ENCODE measurements at places on chromosomes 5 and 9.

- no peak for DNase-seq
These were observed 82.8 kb downstream of the CRB2 start for GRCh38 chr9:123438821-123439220.

GRCh38 chr9:38685535-38685934, 34.4 kb downstream of the FAM240B start:
- no peak for DNase-seq

DNA sequence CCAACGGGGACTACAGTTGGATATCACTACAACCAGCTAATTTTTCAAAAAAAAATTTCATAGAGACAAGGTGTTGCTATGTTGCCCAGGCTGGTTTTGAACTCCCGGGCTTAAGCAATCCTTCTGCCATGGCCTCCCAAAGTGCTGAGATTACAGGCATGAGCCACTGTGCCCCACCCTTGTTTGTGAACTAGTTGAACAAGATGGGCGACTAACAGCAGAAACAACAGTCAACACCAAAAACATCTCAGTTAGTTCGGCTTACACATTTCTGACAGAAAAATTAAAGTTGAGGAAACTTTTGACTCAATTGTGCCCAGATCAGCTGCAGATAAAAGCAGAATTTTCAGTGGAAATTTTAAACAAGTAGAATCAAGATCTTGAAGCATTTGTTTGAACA, 470.1 kb downstream of the TLE4 start:
- DNase-seq, result no peak

DNA sequence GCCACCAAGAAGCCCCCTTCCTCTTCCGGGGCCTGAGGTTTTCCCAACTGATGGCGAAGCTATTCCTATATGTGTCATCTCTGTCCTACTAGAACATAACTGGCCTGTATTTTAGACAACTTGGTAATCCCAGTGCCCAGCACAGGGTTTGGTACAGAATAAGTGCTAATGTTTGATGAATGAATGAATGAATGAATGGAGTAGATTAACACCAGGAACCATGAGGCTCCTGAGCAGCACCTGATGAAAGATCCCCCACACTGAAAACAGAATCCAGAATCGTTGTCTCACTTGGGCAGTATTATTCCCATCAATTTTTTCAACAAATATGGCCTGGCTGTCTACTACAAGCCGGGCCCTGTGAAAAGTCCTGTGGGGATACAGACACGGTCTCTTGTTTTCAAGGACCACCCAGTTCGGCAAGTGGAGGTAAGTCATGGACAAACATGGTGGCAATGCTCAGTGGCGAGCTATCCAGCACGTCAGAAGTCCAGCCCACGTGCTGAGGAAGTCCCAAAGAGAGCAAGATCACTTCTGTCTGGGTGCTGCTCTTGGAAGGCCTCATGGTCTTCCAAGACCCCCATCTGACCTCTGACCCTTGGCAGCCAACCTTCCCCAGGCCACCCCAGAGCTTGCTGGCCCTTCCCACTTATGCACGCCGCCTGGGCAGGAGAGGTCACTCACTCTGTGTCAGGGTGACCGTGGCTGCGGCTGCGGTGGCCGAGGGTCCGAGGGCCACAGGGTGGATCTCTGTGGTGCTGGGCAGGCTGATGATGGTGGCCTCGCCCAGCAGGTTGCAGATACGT, 1.0 kb downstream of the NAIF1 start:
- no peak for DNase-seq

DNA sequence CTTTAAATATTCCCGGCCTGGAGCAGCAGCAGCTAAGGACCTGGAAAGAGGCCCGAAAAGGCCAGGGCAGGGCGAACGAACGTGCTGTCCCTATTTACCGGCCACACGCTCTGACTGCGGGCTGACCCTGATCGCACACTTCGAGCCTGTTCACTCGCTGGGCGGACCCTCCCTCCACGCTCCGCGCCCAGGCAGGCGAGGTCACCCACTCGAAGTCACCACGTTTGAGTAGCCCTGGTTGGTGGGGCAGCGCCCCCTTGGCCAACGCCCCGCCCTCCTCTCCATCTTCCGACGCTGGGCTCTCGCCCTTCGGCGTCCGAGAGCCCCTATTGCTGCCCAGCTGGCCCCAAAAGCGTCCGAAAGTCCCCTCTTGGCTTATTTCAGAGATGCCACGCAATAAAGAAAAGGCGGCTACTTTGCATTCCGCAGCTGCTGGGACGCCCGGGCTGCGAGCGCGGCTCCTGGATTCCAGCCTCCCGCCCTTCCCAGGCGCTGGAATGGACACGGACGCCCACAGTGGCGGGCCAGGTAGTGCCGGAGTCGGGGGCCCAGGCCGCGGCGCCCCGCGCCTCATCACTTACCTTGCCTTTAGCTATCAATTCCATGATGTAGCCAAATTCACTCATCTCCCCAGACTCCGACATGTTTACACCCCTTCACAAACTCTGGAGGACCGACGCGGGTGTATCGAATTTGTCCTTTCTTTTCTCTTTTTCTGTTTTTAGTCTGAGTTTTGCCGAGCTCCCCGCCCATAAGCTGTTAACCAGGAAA, 9.9 kb upstream of the TRIM36 start:
- DNase-seq, result no peak

- DNase-seq, result no peak
These were observed 166.8 kb downstream of the PSAT1 start for GRCh38 chr9:78463750-78464149.

- DNase-seq, result no peak
These were observed 102.4 kb downstream of the CDK5RAP2 start for GRCh38 chr9:120477534-120478001.

DNA sequence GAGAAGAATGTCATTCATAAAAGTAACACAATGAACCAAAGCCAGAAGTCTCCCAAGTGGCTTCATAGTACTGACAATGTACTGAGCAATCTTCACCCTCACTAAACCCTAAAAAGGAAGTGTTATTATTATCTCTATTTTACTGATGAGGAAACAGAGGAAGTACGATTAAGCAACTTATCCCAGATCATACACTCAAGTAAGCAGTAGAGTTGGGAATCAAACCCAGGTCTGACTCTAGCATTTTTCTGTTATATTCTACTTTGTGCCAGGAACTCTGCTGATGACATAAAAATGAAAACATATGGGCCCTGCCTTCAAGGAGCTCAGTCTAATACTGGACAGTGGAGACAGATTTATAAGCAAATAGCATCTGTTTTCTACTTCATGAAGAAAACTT, 109.2 kb downstream of the RAPGEF6 start:
- DNase-seq, result no peak

GRCh38 chr5:691817-692528, 1.2 kb downstream of the TPPP start:
- no peak for DNase-seq

DNA sequence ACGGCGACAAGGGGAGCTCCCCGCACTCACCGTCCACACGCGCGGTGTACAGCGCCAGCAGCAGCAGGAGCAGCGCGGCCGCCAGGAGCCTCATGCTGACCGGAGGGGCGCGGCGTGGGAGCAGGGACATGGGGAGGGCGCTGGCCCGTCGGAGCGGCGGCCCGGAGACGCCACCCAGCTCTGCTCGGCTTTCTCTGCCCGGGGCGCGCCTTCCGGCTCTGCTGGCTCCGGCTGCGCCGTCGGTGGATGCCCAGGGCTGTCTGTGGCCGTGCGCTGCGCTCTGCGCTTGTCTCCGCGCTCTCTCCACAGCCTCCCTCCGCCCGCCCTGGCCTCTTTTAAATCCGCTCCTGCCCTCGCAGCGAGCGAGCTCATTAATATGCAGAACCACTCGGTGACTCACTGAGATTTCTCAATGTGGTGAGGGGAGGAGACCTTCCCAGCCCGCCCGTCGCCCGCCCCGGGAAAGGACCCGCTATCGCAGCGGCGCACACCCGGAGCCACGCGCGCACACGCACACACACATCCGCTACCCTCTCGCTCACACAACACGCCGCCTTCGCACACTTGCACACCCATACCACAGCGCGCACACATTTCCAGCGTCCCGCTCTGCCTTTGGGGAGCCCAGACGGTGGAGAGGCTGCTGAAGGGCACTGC, at the start of gene CXCL14:
CXCL14 (minus strand) TSS at position 307 of the 657 bp plus-strand sequence; CDS start at position 94, 213 bp downstream.
- no peak for DNase-seq

- no peak for DNase-seq
These were observed 347.2 kb upstream of the CD180 start for GRCh38 chr5:67543720-67544270.

GRCh38 chr9:95684516-95684915, 167.7 kb upstream of the PTCH1 start:
- no peak for DNase-seq

DNA sequence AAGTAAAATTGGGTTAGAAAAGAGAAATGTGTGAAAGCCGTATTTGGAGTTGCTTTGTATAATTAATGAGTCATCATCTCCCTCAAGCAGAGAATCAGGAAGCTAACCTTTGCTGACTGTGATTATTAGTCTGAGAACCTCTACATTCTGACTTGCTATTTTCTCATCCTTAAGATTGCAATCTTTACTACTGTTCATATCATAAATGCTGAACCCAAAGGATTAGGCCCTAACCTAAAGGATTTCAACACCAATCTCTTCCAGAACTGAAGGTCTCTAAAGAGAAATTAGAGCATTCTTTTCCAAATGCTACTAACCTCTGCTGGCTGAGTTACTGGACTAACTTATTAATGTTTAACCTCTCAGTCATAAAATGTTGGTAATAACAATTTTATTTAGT, 538.1 kb upstream of the MEF2C start:
- no peak for DNase-seq

DNA sequence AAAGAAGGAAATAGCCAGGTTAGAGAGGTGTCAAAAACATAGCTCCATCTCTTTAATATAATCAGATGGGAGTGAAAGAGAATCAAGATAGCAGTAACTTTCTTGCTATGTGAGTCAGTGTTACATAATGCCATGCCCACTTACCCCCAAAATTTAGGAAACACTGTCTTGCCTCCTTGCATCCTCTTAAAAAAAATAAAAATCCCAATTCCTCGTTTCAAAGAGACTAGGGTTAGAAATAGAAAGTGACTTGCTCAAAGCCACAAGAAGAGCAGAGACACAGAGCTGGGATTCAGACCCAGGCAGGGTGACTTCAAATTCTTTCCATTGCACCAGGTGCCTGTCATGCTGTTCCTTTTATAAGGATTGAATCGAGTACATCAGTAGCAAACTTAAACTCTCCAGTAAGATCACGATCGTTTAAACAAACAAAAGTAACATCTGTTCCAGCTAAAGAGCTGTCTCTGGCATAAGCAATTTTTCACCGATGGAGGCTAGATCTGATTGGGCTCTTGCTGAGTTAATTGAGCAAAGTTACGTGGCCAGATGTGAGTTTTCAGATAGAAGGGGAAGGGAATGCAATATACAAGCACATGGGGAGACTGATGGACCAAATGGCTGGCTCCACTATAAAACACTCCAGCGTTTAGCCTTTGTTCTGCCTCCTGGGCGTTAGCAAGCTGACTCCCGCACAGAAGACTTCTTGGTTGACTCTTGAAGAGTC, 176.9 kb downstream of the PALM2AKAP2 start:
- no peak for DNase-seq

- DNase-seq, result no peak
These were observed 488.6 kb downstream of the TLR4 start for GRCh38 chr9:118192807-118193206.

GRCh38 chr5:135446615-135447014, 533 bp downstream of the DCANP1 start:
- DNase-seq, result no peak

DNA sequence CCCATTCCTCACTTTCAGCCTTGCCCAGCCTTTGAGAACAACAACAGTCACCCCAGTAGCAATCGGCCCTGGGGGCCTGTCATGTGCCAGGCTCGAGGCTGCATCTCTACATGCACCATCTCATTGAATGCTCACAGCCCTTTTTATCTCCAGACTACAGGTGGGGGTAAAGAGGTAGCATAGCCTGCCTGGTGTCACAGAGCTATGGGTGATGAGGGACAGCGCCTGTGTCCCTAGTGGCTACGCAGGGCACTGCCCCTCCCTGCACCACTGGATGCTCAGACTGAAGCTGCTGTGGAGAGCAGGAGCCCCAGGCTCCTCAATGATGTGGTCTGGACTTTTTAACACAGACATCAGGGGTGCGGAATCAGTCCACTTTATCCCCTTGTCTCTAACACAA, 2.8 kb downstream of the CAMK2A start:
- DNase-seq, result no peak

GRCh38 chr5:80884929-80885328, 75.2 kb upstream of the RASGRF2 start:
- no peak for DNase-seq

DNA sequence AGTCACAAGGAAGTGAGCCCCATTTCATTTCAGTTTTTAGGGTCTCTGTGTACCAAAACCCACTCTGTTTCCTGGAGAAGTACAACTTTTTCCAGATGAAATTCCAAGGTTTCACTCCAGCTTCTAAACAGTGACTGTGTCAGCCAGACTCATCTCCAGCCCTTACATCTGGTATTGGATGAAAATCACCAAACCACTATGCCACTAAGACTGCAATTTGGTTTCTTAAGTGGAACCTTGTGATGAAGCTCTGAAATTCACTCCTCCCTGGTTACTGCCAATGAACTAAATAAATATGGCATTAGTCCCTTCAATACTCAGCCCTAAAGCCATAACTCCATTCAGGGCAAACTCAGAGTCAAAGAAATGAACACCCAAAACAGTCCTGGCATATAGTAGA, 211.2 kb upstream of the DAPK1 start:
- DNase-seq, result no peak

DNA sequence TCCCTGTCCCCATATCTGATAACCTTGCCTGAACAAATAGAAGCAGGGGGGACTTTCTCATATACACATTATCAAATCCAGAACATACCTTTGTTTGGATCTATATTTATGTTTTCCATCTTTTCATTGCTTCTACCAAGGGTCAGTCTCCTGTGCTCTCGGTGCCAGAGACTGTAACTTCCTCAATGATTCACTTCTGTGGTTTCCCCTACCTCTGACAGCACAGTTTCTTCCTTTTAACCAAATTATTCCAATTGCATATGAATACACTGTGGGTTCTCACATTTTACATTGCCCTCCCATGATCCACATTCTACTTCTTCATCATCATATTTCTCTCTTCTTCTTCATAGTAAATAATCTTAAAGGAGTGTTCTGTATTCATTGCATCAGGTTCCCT, 32.2 kb downstream of the NMUR2 start:
- no peak for DNase-seq

DNA sequence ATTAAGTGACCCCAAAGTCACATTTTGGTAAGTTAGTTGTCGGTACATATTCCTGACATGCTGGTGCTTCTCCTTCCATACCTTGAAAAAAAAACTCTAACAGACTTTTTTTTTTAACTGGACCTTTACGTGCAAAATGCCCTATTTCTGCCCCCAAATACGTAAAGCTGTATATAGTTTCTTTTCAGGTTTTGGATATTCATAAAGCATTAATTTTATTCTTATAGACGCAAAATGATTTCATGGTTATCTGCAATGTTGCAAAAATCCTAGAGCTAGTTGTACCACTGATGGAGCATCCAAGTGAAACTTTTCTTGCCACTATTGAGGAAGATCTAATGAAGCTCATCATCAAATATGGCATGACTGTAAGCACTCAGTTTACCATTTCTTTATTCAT, 167.6 kb downstream of the NIPBL start:
- no peak for DNase-seq

GRCh38 chr5:2052687-2053086, 170.0 kb upstream of the IRX4 start:
- no peak for DNase-seq

All from stimulated activated CD8-positive, alpha-beta memory T cell treated with anti-CD3 and anti-CD28 coated beads, Interleukin-15, amount 100 ng/mL, for 48 hours (primary cell).